Activated T-helper 1 cell treated with anti-CD3 and anti-CD28 coated beads, Interleukin-2, amount 50 U/mL, for 16 hours (primary cell): ENCODE measurements at places on chromosomes 1 and 21.

DNA sequence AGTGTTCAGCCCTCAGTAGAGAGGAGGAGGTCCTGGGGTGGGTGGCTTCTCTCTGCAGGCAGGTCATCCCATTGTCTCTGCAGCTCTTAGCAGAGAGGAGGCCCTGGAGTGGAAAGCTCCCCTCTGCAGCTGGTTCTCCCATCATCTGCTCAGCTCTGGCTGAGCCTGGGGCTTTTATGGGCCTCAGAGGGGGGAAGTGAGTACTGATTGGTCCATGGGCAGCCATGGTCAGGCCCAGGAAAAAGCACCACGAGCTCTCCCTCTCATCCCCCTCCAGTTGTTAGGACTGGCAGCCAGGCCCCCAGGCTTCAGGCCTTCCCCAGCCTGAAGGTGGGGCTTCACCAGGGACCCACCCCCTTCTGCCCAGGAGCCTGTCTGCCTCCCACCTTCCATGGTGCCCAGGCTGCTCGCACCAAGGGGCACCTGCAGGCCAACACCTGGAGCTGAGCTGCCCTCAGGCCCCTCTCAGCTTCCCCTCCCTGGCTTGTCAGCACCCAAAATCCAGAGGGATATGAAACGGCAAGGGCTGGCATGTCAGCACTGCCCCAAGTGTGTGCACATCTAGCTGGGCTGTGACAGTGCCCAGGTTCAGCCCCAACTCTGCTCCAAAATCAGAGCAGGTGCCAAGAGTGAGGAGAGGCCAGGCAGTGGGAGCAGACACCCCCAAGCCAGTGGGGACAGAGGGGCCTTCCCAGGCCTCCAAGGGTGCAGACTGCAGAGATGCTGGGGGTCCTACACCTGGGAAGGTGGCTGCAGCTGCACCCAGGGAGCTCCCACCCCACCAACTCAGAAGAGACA, 449.0 kb downstream of the MATN1 start:
- no peak for DNase-seq

DNA sequence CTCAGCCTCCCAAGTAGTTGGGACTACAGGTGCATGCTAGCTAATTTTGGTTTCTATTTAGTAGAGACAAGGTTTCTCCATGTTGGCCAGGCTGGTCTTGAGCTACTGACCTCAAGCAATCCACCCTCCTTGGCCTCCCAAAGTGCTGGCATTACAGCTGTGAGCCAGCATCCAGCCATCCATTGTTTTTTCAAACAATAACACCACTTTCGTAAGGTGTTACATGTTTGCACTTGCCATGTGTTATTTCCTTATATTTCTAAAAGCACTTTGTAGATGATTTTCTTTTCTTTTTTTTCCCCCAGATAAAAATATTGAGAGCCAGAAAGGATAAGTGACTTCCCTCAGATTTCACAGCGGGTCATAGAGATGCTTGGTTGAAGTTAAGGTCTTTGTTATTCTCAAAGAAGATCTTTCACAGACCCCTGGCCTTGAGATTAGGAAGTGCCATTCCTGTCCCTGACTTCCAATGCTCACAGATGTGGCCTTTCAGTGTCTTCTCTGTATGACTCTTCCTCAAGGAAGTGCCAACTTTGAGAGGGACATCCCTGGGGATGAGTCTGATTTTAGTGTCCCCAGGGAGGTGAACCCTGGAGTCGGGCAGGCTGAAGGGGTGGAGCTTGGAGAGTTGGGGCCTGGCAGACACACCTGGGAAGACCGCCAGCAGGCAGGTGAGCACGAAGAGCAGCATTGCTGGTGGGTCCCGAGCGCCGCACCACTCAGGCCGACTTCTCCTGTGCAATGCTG, 6.3 kb downstream of the PIGR start:
- no peak for DNase-seq

- DNase-seq: no peak
These were observed 7.8 kb upstream of the CALML6 start for GRCh38 chr1:1907098-1907736.

DNA sequence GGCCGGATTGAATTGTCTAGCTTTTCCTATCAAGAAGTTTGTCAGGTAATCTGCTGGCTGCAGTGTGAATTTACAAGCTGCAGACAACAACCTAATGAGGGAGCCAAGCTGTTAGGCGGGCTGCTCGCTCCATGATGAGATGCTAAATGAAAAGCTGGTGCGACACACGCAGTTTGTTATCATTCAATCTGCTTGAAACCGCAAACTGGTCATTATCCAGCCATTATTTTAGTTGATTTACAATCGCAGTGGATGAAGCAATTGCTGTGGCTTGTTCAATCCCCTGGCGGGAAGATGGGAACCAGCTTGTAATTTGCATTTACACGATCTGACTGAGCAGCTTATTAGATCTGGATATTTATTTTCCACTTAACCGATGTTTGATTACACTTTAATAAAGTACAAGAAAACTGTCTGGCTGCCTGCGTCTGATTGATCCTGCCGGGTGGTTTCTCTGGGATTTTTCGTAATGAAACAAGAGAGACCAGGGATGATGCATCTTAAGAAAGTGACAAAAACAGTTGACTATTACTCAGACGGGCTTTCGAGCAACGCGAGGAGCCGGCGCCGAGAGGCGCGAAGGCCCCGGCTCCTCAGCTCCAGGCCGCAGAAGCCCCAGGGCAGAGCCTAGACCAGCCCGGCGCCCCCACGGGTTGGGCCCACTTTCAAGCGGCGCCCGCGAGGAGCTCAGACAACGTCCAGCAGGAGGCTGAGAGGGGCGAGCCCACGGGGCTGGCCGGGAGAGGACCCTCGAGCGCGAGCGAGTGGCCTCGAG, 118.0 kb upstream of the BARHL2 start:
- DNase-seq: no peak

- DNase-seq: no peak
These were observed 12.4 kb downstream of the VANGL1 start for GRCh38 chr1:115654125-115654524.

- DNase-seq: no peak
These were observed 33.9 kb upstream of the PDC start for GRCh38 chr1:186494832-186495271.

DNA sequence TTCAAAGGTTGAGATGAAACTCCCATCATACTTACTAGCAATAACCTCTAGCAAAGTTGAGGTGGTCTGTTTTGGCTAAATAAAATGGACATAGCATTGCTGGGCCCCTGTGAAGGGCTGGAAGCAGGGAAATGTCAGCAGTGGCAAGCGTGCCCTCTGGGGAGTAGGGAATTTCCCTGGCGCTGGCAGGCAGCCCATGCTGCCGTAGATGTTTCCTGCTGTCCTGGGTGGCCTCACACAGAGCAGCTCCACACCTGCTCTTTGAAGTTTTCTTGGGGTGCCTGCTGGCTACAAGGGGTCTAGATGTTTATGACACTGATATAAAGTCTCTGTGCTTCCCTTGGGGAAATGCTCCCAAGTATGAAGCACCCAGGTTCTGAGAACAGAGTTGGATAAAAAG, 30.2 kb downstream of the ADARB1 start:
- DNase-seq: no peak

DNA sequence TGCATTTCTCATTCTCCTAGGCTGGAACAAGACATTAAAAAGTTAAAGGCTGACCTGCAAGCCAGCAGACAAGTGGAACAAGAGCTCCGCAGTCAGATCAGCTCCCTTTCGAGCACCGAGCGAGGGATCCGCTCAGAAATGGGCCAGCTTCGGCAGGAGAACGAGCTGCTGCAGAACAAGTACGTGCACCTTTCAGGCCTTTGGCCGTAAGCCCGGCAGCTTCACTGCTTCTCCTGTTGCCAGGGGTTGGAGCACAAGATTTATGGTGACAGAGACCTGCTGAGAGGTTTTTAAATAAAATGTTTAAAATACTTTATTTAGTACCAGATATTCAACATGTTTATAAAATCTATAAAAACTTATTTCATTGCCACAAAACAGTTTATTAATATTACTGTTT, 53.4 kb downstream of the MACO1 start:
- no peak for DNase-seq

- DNase-seq: no peak
These were observed 8.5 kb downstream of the TRIM46 start for GRCh38 chr1:155182052-155182550.

DNA sequence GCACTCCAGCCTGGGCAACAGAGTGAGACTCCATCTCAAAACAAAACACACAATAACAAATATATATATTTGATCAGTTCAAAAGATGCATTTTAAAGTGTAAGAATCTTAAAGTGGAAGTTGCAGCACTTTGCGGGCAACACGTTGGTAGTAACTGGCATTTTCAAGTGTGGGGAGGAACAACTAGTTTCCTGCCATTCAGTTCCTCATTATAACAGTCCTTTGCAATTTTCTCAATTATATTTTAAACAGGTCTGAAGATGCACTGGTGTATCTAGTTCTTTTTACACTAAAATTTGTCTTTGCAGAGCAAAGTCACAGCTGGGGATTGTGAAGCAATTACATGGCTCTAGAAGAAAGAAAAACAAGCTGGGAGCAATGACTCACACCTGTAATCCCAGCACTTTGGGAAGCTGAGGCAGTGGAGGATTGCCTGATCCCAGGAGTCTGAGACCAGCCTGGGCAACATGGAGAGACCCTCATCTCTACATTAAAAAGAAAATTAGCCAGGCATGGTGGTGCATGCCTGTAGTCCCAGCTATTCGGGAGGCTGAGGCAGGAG, 25.3 kb downstream of the RRAGC start:
- DNase-seq: no peak

- DNase-seq: no peak
These were observed 55.4 kb downstream of the ALPL start for GRCh38 chr1:21564521-21565095.

GRCh38 chr1:44810101-44810761, 1.9 kb downstream of the BTBD19 start:
- DNase-seq: no peak

DNA sequence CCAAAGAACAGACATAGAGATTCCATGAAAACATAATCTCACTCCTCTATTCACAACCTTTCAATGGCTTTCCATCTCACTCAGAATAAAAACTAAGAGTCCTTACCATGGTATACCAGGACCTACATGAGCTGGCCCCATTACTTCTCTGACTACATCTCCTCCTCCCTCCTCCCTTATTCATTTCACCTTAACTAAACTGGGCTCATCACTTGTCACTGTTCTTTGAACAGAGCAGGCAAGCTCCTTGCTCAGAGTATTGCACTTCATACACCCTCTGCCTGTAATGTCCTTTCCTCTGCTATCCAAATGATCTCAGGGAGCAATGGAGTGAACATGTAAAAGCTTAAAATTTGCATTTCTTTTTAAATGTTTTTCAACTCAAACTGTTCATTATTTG, 142.0 kb downstream of the MRPL39 start:
- DNase-seq: no peak

DNA sequence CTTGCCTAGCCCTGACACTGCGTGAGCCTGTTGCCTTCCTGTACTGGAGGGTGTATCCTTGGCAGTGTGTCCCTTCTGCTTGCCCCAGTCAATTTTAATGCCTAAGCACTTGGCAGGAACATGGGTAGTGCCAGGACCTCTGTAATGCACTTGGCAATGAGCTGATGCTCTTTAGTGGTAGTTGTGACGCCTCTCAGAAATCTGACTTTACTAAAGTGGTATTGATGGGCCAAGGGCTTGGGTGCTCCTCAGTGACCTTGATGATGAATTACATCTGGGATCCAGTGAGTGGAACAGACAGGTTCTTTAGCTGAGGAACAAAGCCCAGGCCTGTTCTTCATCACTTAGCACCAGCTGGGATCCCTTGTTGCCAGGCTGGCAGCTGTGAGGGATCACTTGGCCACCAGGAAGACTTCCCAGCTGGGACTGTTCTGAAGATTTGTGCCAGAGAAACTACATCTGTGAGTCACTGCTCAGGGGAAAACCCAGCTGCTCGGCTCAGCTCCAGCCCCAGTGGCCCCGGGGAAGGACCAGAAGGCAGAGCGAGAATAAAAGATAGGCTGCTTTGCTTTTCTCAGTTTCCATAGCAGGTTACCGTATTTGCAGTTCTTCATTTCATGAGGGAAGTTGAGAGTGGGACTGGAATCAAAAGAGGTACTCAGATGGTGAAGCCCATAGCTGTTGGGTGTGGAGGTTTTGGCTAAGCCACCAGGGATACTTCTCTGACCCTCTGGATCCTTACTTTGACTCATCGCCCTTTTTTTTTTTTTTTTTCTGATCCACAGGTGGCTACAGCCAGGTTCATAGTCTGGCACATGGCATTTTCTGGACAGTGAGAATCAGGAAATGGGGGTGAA, 28.5 kb upstream of the KCNA2 start:
- DNase-seq: peak; percentile 60

- DNase-seq: no peak
These were observed 5.7 kb downstream of the LBR start for GRCh38 chr1:225422031-225422605.

- DNase-seq: no peak
These were observed 44.6 kb downstream of the PDPN start for GRCh38 chr1:13628218-13628617.

DNA sequence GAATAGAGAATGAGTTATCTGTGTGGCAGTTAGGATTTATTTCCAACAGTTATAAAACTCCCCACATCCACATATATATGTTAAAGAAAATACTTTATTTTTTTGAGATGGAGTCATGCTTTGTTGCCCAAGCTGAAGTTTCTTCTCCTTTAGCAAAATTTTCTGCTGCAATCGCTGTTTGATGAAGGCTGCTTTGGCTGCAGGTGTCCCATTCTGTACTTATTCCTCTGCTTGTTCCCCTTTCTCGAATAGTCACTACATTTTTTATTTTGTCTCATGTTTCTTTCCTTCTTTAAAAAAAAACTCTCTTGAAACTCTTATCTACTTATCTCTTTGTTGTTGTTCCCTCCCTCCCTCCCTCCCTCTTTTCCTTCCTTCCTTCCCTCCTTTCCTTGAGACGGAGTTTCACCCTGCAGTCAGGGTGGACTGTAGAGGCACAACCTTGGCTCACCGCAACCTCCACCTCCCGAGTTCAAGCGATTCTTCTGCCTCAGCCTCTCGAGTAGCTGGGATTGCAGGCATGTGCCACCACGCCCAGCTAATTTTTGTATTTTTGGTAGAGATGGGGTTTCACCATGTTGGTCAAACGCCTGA, 10.6 kb downstream of the OR2W3 start:
- DNase-seq: no peak

DNA sequence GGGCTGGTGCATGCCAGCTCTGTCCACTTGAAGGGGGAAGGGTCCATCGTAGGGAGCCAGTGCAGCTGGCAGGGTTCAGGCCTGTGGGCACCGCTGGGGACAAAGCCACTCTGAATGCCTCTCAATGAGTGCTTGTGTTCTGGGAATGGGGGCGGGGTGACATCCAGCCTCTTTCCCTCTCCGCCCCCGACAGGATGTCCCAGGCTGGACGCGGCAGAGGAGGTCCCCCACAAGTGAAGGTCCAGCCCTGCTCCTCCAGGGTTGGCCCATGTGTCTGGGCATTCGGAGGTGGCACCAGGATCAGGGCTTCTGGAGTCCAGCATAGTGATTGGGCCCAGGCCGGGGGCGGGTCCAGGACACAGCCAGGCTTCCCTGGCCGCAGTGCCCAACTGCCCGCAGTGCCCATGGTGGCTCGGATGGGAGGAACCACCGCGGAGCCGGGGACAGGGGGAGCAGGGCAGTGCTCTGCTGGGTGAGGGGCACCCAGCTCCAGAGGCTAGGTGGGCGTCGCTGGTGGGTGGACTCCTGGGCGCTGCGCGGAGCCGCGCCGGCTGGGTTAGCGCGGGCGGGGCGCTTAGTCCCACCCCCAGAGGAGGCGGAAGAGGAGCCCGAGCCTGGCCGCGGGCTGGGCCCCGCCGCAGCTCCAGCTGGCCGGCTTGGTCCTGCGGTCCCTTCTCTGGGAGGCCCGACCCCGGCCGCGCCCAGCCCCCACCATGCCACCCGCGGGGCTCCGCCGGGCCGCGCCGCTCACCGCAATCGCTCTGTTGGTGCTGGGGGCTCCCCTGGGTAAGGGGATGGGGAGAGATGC, at the start of gene SHISA4:
SHISA4 (plus strand) TSS at position 617 of the 808 bp plus-strand sequence; CDS start at position 714, 97 bp downstream.
- no peak for DNase-seq
